ENCODE measurements at places on chromosomes 3 and 15. TPM values are rescaled to one million over a fixed set of nuclear protein-coding genes. Genes with fewer than 3 reads are reported as not detected.

DNA sequence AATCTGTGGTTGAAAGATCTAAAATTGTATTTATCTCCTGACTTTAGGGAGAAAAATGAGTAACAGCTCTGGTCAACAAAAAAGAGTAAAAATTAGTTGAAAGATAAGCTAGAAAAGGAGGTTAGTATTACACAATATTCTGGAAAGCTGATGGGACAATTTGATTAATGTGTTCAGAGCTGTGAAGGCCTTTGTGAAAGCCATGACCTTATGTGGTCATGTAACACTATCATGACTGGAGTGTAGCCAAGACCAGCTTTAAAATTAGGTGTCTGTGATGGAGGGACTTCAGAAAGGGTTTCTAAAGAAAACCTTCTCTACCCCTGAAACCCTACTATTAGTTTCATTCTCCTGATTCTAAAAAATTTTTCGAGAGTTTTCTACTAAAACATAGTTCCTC lies 127.2 kb downstream of the NFKBIZ start:
- no peak for DNase-seq
- no peak overlapping the region for H3K27ac ChIP-seq
- H3K36me3 ChIP-seq = no peaks in the 10 kb centered on the region

GRCh38 chr3:196486263-196486662 lies 17.3 kb downstream of the RNF168 start:
- H3K4me1 ChIP-seq = no peaks in the 10 kb centered on the region
- no peak overlapping the region for H3K27ac ChIP-seq
- H3K27me3 ChIP-seq = no peaks in the 10 kb centered on the region
- no peak overlapping the region for H3K4me3 ChIP-seq
- DNase-seq = no peak

GRCh38 chr3:42516443-42516842 lies 14.0 kb downstream of the VIPR1 start:
- no peaks in the 10 kb centered on the region for H3K36me3 ChIP-seq
- no peak overlapping the region for H3K27ac ChIP-seq
- 0 out of 2 replicates have a peak, but pooled peaks cover 12% of the 10 kb centered on the region for H3K27me3 ChIP-seq
- no peaks in the 10 kb centered on the region for H3K4me1 ChIP-seq
- H3K4me3 ChIP-seq = no peak overlapping the region

GRCh38 chr15:84572231-84572630 lies 28.6 kb upstream of the ZSCAN2 start:
- DNase-seq = peak; percentile 20
- peaks cover 1% of the 10 kb centered on the region for H3K36me3 ChIP-seq
- H3K27me3 ChIP-seq = no peaks in the 10 kb centered on the region
- H3K27ac ChIP-seq = no peak overlapping the region

DNA sequence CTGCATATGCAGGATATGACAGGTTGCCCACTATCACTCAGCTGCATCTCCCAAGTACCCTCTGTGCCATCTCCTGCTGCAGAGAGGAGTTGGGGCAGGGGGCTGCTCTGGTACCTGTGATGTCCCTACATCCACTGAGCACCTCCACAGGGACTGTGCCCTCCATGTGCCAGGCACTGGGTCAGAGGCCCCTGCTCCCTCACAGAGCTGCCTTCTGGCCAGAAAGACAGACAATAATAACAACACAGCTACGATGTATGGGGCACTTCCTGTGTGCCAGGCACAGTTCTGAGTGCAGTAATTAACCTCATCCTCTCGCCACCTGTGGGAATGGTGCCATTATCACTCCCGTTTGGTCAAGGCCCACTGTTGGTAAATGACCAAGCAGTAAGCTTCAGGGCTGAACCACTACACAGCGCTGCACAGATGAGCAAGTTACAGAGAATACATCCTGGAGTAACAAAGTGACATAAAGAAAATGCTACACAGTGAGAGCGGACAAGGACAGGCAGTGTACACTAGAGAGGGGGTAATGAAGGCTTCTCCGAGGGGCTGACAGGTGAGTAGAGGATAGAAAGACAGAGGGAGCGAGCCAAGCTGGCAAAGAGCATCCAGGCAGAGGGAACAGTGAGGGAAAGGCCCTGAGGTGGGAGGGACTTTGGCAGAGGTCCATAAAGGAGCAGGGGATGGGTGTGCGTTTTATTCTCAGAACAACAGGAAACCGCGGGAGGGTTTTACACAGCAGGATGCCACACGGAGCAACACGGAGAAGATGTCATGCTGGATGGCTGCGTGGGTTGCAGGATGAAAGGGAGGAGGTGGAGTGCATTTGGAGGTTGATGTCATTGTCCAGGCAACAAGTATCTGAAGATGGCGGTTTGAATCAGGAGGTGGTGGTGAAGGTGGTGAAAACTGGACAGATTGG lies 13.6 kb downstream of the WNT7A start:
- peaks cover 8% of the 10 kb centered on the region for H3K27me3 ChIP-seq
- H3K4me3 ChIP-seq = no peak overlapping the region
- no peak for DNase-seq
- no peak overlapping the region for H3K27ac ChIP-seq

DNA sequence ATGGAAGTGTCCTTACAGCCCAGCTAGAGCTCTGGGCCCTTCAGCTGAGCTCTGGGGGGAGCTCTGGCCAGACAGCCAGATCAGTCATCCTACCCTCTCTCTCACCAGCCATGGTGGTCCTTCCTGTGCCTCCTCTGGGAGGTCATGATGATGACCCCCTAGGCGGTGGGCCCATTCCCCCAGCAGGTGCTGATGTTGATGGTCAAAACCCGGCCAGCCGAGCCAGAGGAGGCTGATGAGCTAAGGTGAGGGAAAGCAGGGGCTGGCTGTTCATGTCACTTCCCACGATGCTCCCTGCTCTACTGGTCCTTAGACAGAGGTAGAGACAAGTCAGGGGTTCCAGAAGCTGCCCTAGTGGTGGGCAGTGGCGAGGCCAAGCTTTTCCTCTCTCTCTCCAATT lies 35.0 kb downstream of the GRAMD2A start:
- DNase-seq = no peak
- no peaks in the 10 kb centered on the region for H3K27me3 ChIP-seq
- H3K4me3 ChIP-seq = no peak overlapping the region
- H3K36me3 ChIP-seq = no peaks in the 10 kb centered on the region
- H3K27ac ChIP-seq = no peak overlapping the region

GRCh38 chr3:126969586-126969985 lies 13.3 kb upstream of the PLXNA1 start:
- H3K27ac ChIP-seq = no peak overlapping the region
- no peak overlapping the region for H3K4me3 ChIP-seq
- peak; percentile 31 for DNase-seq
- H3K36me3 ChIP-seq = no peaks in the 10 kb centered on the region
- peaks cover 7% of the 10 kb centered on the region for H3K4me1 ChIP-seq

DNA sequence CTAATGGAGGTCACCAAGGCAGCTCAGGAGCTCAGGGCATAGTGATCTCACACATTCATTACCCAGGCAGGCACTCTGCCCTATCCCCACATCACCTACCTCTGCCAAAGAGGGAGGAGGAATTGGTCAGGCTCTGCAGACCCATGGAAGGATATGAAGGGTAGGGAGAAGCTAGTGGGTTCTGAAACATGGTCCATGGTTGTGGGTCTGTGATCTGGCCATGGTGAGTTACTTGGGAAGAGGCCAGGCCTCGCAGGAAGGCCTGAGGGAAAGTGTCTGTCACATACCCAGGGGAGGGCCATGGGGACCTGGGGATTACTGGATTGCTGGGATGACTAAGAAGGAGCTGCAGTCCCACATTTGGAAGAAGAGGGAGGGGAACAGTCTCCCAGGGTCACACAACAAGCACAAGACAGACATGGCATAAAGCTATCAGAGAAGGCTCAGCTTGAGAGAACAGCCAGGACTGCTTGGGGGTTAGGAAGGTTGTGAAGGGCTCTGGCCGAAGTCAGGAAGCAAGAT lies 1.4 kb upstream of the PRSS50 start:
- H3K4me3 ChIP-seq = no peak overlapping the region
- no peak for DNase-seq
- no peaks in the 10 kb centered on the region for H3K4me1 ChIP-seq
- H3K27ac ChIP-seq = no peak overlapping the region
- 0 out of 2 replicates have a peak, but pooled peaks cover 9% of the 10 kb centered on the region for H3K27me3 ChIP-seq

GRCh38 chr3:129122412-129123011 lies 908 bp upstream of the RAB43 start:
- H3K4me1 ChIP-seq = no peaks in the 10 kb centered on the region
- no peak overlapping the region for H3K27ac ChIP-seq
- H3K4me3 ChIP-seq = no peak overlapping the region
- no peaks in the 10 kb centered on the region for H3K36me3 ChIP-seq
- H3K27me3 ChIP-seq = no peaks in the 10 kb centered on the region

- peak overlapping the region; percentile 36 for H3K4me3 ChIP-seq
- H3K27me3 ChIP-seq = no peaks in the 10 kb centered on the region
- DNase-seq = peak; percentile 89
- peak overlapping the region; percentile 67 for H3K27ac ChIP-seq
These were observed 8.1 kb downstream of the SPATA12 start for GRCh38 chr3:57068437-57069089.

DNA sequence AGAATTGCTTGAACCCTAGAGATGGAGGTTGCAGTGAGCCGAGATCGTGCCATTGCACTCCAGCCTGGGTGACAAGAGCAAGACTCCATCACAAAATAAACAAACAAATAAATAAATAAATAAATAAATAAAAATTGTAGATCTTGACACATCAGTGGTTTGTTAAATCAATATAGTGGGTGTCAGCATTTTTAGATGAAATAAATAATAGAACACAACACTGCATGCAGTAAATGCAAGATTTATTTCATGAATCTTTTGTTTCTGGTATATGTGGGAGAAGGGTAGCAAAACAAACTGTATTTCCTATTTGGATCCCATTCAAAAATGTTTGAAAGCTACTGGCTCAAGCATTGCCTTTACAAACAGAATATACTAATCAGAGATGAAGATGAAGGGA lies 35.6 kb upstream of the CHRM5 start:
- no peak overlapping the region for H3K27ac ChIP-seq
- no peaks in the 10 kb centered on the region for H3K36me3 ChIP-seq
- H3K4me3 ChIP-seq = no peak overlapping the region

- no peaks in the 10 kb centered on the region for H3K36me3 ChIP-seq
- no peak overlapping the region for H3K4me3 ChIP-seq
- H3K27ac ChIP-seq = no peak overlapping the region
- DNase-seq = peak; percentile 73
- no peaks in the 10 kb centered on the region for H3K27me3 ChIP-seq
These were observed 156.5 kb upstream of the LPP start for GRCh38 chr3:187997490-187997889.

DNA sequence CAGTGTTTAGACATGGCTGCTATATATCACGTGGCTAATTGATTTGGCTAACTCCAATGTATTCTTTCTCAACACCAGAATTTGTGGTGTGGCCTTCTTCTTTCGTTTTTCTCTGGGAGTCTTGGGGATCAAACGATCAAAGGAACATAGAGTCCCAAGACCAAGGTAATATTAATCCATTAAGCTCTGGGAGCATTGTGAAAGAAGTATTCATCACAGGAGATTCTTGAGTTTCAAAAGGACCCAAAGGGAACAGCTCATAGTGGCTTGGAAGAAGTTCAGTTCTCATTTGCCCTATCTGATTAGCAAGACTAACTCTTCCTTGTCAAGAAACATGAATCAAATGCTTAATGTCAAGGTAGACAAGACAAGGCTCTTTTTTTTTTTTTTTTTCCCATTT lies 32.9 kb upstream of the TICRR start:
- no peak for DNase-seq
- peaks cover 14% of the 10 kb centered on the region for H3K27me3 ChIP-seq
- no peaks in the 10 kb centered on the region for H3K36me3 ChIP-seq
- no peak overlapping the region for H3K27ac ChIP-seq

DNA sequence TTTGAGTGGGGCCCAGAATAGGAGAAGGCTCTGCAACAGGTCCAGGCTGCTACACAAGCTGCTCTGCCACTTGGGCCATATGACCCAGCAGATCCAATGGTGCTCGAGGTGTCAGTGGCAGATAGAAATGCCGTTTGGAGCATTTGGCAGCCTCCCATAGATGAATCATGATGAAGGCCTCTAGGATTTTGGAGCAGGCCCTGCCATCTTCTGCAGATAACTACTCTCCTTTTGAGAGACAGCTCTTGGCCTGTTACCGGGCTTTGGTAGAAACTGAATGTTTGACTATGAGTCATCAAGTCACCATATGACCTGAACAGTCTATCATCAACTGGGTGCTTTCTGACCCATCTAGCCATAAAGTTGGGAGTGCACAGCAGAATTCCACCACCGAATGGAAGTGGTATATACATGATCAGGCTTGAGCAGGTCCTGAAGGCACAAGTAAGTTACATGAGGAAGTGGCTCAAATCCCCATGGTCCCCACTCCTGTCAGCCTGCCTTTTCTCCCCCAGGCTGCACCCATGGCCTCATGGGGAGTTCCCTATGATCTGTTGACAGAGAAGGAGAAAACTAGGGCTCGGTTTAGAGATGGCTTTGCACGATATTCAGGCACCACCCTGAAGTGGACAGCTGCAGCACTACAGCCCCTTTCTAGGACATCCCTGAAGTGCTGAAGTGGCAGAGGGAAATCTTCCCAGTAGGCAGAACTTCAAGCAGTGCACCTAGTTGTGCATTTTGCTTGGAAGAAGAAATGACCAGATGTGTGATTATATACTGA lies 971.4 kb downstream of the MCTP2 start:
- peak; percentile 29 for DNase-seq
- H3K36me3 ChIP-seq = no peaks in the 10 kb centered on the region
- no peak overlapping the region for H3K4me3 ChIP-seq
- no peaks in the 10 kb centered on the region for H3K4me1 ChIP-seq
- H3K27me3 ChIP-seq = no peaks in the 10 kb centered on the region
- no peak overlapping the region for H3K27ac ChIP-seq

GASK1A gene
- total RNA-seq = 0.63 TPM

LOXL1 gene
- 534 TPM for total RNA-seq

Measured in GM23248 (cell line).